ENCODE measurements at places on chromosomes 7 and 10. TPM values are rescaled to one million over a fixed set of nuclear protein-coding genes. Genes with fewer than 3 reads are reported as not detected.
A peak's percentile ranks its signal among the peaks of the same experiment; 100 is the strongest.

CPEB3 gene
- 14.1 TPM for total RNA-seq

INTS1 gene
- 25.8 TPM for total RNA-seq

DNA sequence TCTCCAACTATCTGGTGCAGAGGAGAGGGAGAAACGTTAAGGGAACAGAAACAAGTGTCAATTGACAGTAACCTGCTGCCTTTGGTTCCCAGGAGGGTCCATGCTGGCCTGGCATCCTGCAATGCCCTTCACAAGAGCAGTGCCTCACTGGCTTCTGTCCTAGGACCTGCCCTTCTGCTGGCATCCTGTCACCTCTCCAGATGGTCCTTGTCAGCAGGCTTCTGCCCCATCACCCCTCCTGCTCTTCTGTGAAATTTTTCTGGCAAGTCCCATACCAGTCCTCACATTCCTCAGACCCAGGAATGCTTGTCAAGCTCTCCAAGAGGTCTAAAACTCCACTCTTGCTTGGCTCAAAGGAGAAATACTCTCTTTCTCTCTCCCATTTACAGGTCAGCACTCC, 34.2 kb downstream of the C10orf67 start:
- no peak for DNase-seq

DNA sequence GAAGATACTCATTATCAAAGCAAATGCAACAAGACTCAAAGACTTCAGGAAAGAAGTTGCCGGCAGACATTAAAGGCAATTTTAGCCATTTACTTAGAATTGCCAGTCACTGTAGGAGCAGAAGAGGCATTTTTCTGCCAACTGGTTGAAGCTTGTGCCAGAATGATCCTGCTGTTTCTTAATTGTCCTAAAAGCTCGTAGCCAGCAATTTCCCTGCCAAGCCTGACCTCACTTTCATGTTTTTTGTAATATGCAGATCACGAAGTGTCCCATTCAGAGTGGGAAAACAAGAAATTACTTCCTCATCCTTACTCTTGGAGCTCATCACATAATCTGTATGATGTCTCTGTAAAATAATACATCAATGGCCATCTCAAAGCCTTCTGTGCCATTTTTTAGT, 130.9 kb upstream of the ANKRD1 start:
- DNase-seq = peak; percentile 50

- no peak for DNase-seq
These were observed 84.4 kb downstream of the OTUD1 start for GRCh38 chr10:23523251-23523650.

GRCh38 chr10:64093946-64094535, 572.8 kb downstream of the REEP3 start:
- no peak for DNase-seq

All from Right ventricle myocardium inferior (tissue), 1 donor.